CD4-positive, alpha-beta memory T cell (primary cell): ENCODE measurements at places on chromosomes 6 and 20. TPM values are rescaled to one million over a fixed set of nuclear protein-coding genes. Genes with fewer than 3 reads are reported as not detected.

- DNase-seq = no peak
These were observed 144.7 kb upstream of the FBXL4 start for GRCh38 chr6:99092461-99092860.

GRCh38 chr6:53233309-53233708 is 84.7 kb upstream of the GCM1 start:
- DNase-seq = no peak

Gene YIPF3
- 82.9 TPM for total RNA-seq

Gene CLDN20
- not detected for total RNA-seq

DNA sequence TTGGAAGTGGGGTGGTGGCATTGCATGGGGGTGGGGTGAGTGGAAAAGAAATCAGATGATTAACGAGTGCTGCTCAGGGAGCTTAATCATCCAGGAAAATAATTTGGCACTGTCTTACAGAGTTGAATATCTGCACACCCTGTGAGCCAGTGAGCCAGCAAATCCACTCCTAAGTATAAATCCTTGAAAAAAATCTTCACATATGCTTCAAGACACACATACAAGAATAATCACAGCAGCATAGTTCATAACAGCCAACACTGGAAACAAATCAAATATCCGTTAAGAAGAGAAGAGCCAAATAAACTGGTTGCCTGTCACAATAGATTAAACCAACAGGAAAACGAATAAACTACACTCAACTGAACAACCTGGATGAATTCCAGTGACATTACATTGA is 62.8 kb downstream of the SAMD3 start:
- no peak for DNase-seq

GRCh38 chr6:109239160-109239559 is 143.1 kb downstream of the CD164 start:
- no peak for DNase-seq

Gene OR2J3
- not detected for total RNA-seq

Gene ZBTB12
- 2.5 TPM for total RNA-seq

- no peak for DNase-seq
These were observed 211.3 kb downstream of the PTPRT start for GRCh38 chr20:42978184-42978974.

Gene GABRR1
- total RNA-seq = not detected

Gene GLP1R
- total RNA-seq = not detected

Gene PPP1R3G
- total RNA-seq = not detected

GRCh38 chr20:46523108-46523507 is 9.7 kb upstream of the ZNF334 start:
- DNase-seq = no peak

DNA sequence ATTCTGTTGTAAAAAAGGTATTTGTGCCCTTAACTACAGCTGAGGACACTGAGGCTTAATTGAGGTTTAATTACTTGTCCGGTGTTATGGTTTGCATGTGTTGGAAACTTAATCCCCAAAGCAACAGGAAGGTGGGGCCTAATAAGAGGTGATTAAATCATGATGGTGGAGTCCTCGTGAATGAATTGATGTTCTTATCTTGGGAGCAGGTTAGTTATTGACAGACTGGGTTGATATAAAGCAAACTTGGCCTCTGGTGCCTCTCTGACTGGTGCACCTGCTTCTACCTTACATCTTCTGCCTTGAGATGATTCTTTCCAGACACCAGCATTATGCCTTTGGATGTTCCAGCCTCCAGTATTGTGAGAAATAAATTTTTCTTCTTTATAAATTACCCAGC is 306.5 kb upstream of the HS3ST5 start:
- no peak for DNase-seq
